ENCODE measurements at places on chromosomes 16 and 17.

- DNase-seq, result no peak
Observed at GRCh38 chr17:51500454-51500853, 240.1 kb downstream of the UTP18 start.

- DNase-seq, result no peak
Observed at GRCh38 chr16:2211923-2212347, 1.3 kb upstream of the BRICD5 start.

GRCh38 chr17:12136243-12136642, 115.6 kb downstream of the MAP2K4 start:
- no peak for DNase-seq

DNA sequence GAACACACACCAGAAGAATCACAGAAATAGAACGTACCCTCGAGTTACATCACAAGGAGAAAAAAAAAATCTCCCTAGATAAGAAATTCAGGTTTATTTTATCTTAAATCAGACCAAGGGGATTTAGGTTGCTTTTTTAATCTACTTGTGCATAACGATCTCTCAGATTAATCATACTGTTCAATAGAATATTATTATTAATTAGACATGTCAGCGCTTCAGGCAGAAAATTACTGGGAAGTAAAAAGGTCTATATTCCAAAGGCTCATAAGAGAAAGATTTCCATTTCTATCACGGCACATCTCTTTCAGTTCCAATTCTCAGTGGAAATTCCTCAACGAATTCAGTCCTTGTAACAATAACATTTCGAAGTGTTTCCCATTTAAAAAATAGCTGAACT, 77.7 kb upstream of the PSMD7 start:
- DNase-seq, result no peak

DNA sequence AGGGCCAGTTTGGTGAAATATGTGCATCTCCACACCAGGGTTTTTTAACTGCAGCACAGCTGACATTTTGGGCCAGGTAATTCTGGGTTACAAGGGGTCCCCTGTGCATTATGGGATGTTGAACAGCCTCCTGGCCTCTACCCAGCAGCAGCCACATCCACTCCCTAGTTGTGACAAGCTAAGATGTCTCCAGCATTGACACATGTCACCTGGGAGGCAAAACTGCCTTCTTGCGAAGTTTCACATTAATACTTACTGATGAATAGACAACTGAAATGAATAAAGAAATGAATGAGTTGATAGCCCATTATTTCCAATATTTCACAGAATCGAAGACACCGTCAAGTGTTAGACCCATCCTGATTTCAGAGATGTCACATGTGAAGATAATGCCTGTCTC, 383.7 kb downstream of the CPPED1 start:
- DNase-seq, result no peak

- DNase-seq, result peak; percentile 38
Observed at GRCh38 chr17:8041249-8041928, 2.5 kb downstream of the ALOX15B start.

GRCh38 chr16:89436366-89436765, 54.0 kb downstream of the ANKRD11 start:
- DNase-seq, result no peak

- no peak for DNase-seq
Observed at GRCh38 chr17:45342871-45343526, 26.2 kb upstream of the MAP3K14 start.

DNA sequence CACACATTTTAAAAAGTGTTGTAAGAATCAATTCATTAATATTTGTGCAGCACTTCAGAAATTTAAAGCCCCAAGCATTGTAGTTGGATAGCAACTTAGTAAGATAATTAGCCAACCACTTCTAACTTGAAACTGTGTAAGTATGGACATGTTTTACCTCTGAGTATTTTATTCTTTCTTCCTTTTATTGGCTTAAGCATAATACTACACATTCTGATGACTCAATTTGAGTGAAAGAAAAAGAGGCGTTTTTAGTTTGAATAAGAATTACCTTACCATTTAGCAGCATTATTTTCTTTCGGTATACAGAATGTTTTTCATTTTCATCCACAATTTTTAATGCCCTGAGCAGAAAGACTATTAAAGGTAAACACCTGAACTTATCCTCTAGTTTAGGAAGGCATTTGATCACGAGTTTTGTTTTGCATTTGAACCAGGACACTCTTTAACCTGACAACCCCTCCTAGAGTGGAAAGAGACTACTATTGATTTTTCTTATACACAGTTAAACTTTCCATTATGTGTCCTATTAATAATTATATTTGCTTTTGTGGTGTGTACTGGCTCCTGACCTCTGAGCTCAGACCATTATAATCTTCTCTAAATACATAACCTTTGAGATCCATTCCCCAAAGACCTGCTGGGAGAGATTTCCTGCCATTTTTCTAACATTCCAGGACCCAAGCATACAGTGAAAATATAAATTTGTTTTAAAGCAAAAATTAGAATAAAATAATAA, 9.2 kb downstream of the NACA2 start:
- no peak for DNase-seq

DNA sequence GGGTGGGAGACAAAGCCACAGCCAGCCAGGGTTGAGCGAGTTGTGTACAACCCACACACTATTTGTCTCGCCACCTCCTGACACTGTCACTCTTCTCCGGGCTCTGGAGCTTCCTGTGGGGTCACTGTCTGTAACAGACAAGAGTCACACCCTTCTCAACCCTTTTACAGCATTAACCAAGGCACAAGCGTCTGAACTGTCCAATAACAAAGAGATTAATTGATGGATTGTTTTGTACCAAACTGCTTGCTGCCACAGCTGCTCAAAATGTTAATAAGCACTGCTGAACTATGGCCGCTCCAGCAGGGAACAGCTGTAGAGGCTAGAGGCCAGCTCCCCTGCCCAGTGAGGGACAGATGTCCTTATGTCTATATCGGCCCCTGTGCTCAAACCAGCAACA, 25.2 kb upstream of the HYDIN start:
- DNase-seq, result peak; percentile 4

All from CD4-positive, alpha-beta T cell treated with Interferon gamma for 1 hour (primary cell).